ENCODE measurements at places on chromosomes 16 and 17. TPM values are rescaled to one million over a fixed set of nuclear protein-coding genes. Genes with fewer than 3 reads are reported as not detected.

- DNase-seq, result no peak
Observed at GRCh38 chr16:58426966-58427365, 34.7 kb downstream of the GINS3 start.

GRCh38 chr17:518047-518735 is 165.6 kb upstream of the RPH3AL start:
- DNase-seq, result no peak

- no peak for DNase-seq
Observed at GRCh38 chr16:16141784-16142396, 81.4 kb downstream of the ABCC6 start.

GRCh38 chr17:67620636-67621035 is 97.1 kb upstream of the NOL11 start:
- no peak for DNase-seq

Gene HOXB3
- polyA plus RNA-seq, result 237 TPM

DNA sequence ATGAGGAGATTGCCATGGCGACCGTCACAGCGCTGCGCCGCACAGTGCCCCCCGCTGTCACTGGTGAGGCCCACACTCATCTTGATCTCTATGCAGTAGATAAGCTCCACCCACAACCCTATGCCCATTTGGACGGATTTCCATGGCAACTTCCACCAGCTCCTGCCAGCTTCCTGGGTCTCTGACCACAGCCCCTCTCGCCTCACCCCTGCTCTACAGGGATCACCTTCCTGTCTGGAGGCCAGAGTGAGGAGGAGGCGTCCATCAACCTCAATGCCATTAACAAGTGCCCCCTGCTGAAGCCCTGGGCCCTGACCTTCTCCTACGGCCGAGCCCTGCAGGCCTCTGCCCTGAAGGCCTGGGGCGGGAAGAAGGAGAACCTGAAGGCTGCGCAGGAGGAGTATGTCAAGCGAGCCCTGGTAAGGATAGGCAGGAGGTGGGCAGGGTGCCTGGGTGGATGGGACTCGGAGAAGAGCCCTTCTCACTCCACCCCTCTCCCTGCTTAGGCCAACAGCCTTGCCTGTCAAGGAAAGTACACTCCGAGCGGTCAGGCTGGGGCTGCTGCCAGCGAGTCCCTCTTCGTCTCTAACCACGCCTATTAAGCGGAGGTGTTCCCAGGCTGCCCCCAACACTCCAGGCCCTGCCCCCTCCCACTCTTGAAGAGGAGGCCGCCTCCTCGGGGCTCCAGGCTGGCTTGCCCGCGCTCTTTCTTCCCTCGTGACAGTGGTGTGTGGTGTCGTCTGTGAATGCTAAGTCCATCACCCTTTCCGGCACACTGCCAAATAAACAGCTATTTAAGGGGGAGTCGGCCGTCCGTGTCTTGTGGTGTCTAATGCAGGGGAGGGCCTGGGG is 4.3 kb downstream of the ALDOA start:
- DNase-seq, result no peak

- DNase-seq, result no peak
Observed at GRCh38 chr17:49554694-49555494, 20.8 kb upstream of the NXPH3 start.

Gene HOXB5
- 23.9 TPM for polyA plus RNA-seq

Gene APOBR
- 1.1 TPM for polyA plus RNA-seq

Gene NPIPA2
- polyA plus RNA-seq, result 3.1 TPM

DNA sequence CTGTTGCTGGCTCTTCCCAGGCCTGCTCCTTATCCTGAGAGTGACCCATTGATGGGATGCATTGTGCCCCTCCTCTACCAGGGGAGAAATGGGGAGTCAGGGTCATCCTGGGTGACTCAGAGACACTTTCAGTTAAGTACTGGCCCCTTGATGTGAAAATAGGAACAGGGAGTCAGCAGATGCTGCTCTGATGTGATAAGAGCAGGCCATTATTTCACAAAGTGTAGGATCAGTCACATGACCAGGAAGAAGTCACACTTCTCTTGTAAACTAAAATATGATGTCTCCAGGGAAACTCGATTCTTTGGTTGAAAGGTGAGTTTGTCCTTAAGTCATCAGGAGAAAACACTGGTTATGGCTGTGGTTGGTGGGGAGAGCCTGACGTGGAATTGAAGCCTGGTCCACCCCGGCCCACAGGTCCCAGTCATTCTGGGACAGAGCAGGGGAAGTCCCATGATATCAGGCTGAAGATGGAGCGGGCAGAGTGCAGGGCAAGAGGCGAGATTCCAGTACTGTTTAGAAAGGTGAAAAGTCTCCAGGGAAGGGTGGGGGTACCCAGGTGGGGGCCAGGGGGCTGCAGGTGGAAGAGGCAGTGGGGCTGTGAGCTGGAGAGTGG is 88.6 kb upstream of the NLRP1 start:
- DNase-seq, result no peak

Gene TBC1D3K
- polyA plus RNA-seq, result not detected

- DNase-seq, result no peak
Observed at GRCh38 chr17:75262112-75262606, 480 bp downstream of the MRPS7 start.

Gene TBC1D3H
- polyA plus RNA-seq, result not detected

Gene SALL1
- 112 TPM for polyA plus RNA-seq

Gene CAVIN1
- 67.5 TPM for polyA plus RNA-seq

Gene IRF8
- polyA plus RNA-seq, result 6.6 TPM

GRCh38 chr17:62188713-62189112 is 123.6 kb upstream of the MED13 start:
- no peak for DNase-seq

- DNase-seq, result no peak
Observed at GRCh38 chr16:71257768-71258167, 27.2 kb upstream of the HYDIN start.

Gene GRB2
- 109 TPM for polyA plus RNA-seq

Gene WNK4
- polyA plus RNA-seq, result 17.9 TPM

DNA sequence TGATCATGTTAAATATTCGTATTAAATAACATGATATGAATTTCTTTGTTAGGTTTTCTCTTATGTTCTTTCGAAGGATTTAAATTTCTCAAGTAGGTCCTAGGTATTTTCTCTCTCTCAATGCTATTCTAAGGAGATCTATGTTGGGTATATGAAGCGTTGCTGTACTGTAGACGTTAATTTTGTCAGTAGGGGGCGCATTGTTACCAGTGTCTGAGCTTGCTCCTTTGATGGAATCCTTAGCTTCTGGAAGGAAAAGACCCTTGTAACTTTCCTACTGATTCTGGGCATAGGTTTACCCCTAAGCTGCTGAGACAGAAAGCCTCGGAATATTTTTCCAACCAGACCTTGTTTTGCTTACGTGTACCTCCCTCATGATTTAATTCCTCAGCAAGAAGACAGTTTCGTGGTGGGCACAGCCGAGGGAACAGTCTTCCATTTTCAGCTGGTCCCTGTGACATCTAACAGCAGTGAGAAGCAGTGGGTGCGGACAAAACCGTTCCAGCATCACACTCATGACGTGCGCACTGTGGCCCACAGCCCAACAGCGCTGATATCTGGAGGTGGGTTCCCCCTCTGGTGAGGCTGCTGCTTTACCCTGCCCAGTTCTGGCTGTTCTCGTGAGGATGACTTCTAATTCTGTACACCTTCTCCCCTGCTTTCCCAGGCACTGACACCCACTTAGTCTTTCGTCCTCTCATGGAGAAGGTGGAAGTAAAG is 17.9 kb downstream of the UTP4 start:
- DNase-seq, result no peak

DNA sequence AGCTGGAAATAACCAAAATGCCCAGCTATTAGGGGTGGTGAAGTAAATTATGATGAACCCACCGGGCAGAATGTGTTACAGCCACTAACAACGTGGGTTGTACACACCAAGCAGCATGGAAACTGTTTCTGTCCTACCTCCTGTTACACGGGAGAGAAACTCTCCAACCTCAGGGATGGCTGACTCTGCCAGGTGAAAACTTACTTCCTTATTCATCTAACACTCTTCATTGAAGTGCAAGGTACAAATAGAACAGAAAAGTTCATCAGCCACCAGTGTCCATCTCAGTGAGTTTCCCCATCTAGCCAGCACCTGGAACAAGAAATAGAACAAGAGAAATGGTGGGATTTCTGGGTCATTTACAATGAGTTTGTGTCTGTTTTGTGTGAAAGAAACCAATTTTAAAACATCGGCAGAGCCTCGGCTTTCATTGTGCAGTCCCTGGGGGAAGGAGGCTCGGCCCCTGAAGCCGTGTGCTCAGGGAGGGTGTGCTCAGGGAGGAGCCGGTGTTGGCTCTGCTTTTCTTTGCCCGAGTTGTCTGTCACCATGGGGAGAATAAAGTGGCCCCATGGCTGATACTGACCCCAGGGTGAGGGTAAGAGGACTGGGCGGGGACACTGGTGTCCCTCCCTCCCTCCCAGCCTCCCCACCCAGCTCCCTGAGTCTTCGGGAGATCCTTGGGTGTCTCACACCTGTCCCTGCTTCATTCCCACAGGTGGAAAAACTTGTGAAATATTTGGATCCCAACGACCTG is 39.8 kb downstream of the RAB11FIP4 start:
- no peak for DNase-seq
